ENCODE measurements at places on chromosomes 11 and 22.

DNA sequence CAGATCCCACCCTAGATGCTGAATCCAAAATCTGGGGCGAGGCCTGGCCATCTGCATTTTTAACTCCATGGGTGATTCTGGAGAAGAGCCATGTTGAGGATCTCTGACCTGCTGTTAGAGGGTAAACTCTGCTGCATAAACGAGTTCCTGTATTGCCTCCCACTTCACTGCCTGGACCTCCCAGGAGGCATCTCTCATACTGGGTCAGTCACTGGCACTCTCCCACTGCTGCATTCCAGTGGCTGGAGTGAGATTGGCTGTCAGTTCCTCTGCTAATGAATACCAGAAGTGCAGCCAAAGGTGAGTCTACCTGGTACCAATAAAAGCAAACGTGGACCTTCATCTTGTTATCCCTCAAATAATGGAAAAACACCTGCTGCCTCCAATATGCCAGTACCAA, 10.3 kb downstream of the POLDIP3 start:
- DNase-seq: no peak

GRCh38 chr11:126547161-126547560, 191.7 kb downstream of the ST3GAL4 start:
- no peak for DNase-seq

DNA sequence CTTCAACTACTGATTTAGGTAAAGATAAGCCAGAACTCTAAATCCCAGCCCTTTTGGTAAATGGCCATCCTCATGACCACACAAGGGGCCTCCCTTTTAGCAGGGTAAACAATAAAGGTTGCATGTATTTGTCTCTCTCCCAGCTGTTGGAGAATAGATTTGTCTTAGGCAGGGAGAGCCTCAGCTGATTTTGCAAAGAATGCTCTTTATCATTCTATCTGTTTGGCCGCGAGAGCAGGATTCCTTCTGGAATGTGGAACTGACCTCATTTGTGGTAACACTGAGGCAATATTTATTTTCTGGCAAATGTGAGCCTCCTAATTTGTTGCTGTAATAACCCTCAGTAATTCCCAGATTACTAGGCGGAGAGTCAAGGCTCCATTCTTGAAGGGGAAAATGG, 15.3 kb downstream of the PTS start:
- no peak for DNase-seq

DNA sequence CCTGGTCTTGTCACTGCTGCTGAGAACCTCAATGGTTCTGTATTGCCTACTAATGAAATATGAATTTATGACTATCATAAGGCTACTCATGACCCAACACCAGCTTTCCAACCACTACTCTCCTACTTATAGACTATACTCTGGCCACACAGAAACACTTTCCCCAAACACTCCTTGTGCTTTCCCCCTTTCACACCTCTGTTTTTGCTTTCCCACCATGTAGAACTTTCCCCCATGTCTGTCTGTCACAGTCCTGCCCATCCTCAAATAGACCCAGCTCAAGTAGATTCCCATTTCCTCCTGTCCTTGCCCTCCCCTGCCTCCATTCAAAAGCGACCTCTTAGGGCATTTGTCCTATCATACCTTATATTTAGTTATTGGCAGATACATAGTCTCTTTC, 105.9 kb downstream of the ARFGAP2 start:
- no peak for DNase-seq

Measured in stimulated activated CD8-positive, alpha-beta memory T cell treated with anti-CD3 and anti-CD28 coated beads, Interleukin-15, amount 100 ng/mL, for 24 hours (primary cell).